ENCODE measurements at places on chromosomes 12 and 14.

DNA sequence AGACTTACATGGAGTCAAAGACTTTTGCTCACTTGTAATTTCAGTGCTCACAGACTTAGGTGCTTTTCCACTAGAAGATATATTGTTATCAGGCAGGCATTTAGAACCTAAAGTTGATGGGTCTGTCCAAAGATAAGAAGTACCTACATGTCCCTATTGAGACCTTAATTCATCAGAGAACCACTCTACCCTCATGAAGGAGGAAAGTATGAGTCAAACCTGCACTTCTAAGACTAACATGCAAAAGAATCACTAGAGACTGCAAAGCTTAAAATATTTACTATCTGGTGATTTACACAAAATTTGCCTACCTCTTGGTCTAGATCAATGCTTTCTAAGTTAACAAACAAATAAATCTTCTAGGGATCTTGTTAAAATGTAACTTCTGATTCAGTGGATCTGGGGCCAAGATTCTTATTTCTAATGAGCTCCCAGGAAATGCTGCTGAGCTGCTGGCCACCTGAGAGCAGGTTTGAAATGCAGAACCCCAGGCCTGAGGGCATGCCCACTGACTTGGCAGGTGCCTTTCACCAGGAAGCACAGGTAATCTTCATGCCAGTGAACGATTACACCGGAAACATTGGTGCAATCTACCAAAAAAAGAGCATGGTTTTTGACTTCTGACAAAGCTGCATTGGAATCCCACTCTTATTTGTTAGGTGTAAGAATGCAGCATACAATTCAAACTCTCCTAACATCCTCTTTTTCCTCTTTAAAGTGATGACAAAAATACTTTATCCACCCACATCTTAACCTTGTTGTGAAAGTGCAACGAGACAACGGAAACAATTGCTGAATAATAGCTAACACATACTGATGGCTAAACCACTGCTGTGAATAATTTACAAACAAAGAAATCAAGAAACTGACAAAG lies 214.2 kb downstream of the ADAMTS20 start:
- DNase-seq = no peak

- DNase-seq = no peak
Measured at GRCh38 chr12:33514893-33515292, 75.3 kb upstream of the SYT10 start.

GRCh38 chr14:78561074-78561473 lies 390.9 kb downstream of the NRXN3 start:
- DNase-seq = no peak

DNA sequence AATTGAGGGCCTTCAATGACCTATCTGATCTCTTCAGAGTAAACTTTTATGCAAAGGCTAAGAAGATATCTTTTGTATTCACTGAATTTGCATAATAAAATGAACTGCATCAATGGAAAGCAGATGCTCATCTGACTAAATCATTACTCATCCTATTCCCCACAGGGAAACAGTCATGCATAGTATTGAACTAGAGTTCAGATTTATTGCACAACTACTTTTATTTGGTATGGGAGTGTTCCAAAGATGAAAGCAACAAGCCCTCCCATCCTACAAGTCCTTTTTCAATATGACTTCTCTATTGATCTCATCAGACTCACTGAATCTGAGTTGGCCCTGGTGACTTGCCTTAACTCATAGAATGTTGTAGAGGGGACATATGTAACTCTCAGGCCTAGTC lies 159.8 kb downstream of the KITLG start:
- no peak for DNase-seq

DNA sequence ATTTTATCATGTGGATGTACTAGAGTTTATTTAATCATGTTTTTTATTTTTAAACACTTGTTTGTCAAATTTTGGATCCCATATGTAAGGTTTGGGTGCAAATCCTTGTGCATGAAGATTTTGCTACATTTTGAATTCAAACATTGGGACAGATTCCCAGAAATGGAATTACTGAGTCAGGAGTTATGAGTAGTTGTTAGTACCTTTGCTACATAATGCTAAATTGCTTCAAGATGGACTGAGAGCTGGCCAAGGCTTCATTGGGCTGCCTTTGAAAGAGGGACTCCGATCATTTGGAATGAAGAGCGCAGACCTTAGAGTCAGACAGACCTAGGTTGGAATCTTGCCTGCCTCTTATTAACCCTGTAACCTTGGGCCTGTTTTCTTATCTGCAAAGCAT lies 154.9 kb upstream of the PWP1 start:
- no peak for DNase-seq

DNA sequence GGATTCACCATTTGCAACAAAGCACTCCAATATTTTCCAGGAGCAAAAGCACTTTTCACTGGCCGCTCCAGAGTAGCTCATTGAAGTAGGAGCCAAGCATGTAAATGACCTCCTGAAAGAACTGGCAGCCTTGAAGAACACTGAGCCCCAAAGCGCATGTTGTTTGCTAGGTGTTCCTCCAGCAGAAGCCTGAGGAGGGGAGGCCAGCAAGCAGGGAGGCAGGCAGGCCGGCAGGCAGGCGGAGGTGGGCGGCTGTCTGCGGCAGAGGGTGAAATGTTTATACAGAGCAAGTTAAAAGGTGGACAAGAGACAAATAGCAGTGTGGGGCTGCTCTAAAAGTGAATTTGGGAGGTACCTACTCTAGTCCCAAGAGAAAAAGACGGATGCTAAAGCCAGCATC lies 439.4 kb downstream of the CCDC91 start:
- DNase-seq = no peak

GRCh38 chr14:96503306-96503679 lies 1.1 kb downstream of the PAPOLA start:
- DNase-seq = no peak

DNA sequence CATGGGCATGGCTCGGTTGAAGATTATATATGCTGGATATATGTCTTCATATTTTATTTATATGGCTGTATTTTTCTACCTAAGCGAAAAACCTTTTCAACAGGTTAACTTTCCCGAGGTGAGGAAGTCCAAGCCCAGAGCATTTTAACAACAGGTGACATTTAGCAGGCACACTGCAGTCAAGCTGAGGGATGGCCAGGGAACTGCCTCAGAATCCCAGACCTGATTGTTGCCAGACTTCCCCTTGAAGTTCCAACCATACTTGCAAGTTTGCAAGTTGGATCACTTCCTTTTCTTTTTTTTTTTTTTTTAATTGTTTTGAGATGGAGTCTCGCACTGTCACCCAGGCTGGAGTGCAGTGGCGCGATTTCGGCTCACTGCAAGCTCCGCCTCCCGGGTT lies 166.0 kb upstream of the FRMD6 start:
- DNase-seq = no peak

DNA sequence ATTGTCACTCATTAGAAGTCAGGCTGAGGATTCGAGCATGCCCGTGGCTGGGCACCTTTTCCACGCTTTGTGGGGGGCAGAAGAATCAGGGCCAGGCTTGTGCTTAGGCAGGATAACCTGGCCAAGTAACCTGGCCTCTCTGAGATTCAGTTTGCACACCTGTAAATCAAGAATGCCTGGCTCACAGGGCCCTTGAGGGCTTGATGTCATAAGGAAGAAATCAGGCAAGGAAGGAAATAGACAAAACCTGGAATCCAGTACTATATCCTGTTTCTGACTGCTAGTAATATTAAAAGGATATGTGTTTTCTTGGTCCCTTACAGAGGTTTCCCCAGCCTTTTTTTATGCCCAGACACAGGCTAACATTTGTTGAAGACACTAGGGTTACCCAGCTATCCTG lies 91.9 kb downstream of the SAMD4A start:
- DNase-seq = no peak

Measured in T-helper 22 cell (primary cell).